Heart left ventricle (tissue), 16 donors: ENCODE measurements at places on chromosomes 6 and 20.
A peak's percentile ranks its signal among the peaks of the same experiment; 100 is the strongest.

DNA sequence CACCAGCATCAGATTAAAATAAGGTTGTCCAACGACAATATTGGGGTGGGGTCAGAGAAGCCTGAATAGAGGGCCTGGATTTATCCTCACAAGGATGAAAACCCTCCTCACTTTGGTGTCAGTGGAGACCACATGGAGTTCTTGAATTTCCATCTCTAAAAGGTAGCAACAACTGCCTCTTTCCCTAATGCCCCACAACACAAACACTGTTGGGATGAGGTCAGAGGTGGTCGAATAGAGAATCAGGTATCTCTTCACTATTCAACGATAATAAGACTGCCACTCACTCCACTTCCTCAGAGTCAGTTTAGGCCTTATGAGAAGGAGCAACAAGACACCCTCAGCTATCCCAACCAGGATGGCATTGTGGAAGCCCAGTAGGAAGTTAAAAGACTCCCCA is 596.1 kb downstream of the HTR1B start:
- DNase-seq = no peak
- no peaks in the 10 kb centered on the region for H3K36me3 ChIP-seq
- no peak overlapping the region for H3K4me3 ChIP-seq
- no peak overlapping the region for H3K27ac ChIP-seq

DNA sequence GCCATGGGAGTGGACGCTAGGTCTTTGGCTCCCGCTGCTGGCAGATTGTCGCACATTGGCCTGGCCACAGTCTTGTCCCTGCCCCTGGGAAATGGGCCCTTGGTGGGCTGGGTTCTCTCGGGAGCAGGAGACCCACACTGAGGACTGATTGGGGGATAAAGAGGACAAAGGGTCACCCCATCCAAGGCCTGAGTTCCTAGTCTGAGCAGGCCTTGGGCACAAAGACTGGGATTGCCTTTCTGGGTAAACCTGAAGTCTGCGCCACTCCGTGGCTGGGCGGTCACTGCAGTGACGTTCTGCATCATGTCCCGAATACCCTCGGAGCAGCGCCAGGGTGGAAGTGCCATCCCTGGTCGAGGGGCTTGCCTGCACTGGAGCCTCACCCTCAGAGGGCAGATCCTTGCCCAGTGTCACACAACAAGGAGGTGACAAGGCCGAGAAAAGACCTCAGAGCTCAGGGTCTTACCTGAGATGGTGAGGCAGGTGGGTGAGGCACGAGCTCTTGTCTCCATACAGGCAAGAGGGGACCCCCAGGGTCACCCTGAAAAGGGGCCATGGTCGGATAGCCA is 36.1 kb upstream of the ZBP1 start:
- H3K27me3 ChIP-seq = no peaks in the 10 kb centered on the region
- H3K4me1 ChIP-seq = peaks cover 20% of the 10 kb centered on the region
- no peak overlapping the region for H3K27ac ChIP-seq
- H3K4me3 ChIP-seq = no peak overlapping the region
- peaks cover 37% of the 10 kb centered on the region for H3K36me3 ChIP-seq

DNA sequence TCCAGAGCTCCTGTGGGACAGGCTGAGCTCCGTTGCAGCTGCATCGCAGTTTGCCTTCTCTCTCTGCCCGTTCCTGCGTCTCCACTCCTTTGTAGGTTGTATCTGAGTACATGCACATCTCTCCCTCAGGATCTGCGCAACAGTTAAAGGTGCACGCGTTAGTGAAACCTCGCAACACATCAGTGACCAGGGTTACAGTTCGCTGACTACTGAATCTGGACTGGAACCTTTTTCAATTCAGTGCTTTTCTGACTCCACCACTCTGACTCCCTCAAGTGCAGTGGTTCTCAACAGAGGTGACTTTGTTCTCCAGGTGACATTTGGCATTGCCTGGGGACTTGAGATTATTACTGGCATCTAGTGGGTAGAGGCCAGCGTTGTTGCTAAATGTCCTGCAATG is 44.0 kb downstream of the UST start:
- no peak overlapping the region for H3K27ac ChIP-seq
- H3K27me3 ChIP-seq = no peaks in the 10 kb centered on the region
- H3K36me3 ChIP-seq = no peaks in the 10 kb centered on the region

DNA sequence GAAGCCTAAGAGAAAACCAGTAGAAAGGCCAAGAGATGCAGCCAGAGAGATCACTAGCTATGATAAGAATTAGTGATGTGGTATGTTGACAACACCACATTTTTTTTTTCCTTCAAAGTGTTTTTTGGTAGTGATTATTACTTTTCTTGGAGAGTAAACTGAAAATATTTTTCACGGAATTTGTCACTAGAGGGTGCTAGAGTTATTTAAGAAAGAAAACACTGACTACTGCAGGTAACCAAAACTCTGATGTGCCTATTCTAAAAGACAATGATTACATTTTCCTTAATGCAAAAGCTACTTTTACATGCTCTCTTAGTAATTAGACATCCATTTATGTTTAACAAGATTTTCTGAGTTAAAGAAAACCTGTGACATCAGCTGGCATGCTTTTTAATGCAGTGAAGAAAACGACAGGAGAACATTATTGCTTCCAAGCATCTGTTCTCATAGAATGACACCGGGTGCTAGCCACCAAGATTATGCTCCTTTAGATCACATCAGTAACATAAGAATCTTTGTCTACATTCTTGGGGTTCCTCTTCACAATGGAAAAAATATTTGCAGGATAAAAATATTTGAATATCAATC is 28.8 kb downstream of the RWDD2A start:
- H3K27me3 ChIP-seq = no peaks in the 10 kb centered on the region
- H3K4me3 ChIP-seq = no peak overlapping the region
- H3K27ac ChIP-seq = no peak overlapping the region
- no peaks in the 10 kb centered on the region for H3K36me3 ChIP-seq

- H3K36me3 ChIP-seq = no peaks in the 10 kb centered on the region
- H3K27ac ChIP-seq = peak overlapping the region; percentile 61
- DNase-seq = no peak
- peaks cover 5% of the 10 kb centered on the region for H3K4me1 ChIP-seq
- no peaks in the 10 kb centered on the region for H3K27me3 ChIP-seq
- H3K4me3 ChIP-seq = no peak overlapping the region
Observed at GRCh38 chr20:10565191-10565921, 108.4 kb downstream of the JAG1 start.

DNA sequence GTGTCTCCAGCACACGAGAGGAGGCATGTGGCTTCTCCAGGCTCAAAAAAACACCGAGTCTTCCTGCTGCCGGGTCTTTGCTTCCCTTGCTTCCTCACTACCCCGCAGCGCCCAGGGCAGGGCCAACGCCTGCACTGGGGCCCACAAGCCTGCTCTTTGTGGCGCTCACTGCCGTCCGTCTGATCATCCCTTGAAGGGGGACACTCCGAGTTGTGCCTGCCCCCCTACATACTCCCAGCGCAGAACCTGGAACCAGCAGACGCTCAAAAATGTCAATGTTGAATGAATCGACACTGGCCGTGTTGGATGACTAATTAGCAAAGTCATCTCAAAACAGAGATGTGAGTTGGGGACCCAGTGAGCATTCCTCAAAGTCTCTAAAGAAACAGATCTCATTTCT is 8.1 kb upstream of the ARFGAP1 start:
- no peak overlapping the region for H3K27ac ChIP-seq
- DNase-seq = no peak
- H3K36me3 ChIP-seq = no peaks in the 10 kb centered on the region
- no peaks in the 10 kb centered on the region for H3K4me1 ChIP-seq
- no peak overlapping the region for H3K4me3 ChIP-seq

DNA sequence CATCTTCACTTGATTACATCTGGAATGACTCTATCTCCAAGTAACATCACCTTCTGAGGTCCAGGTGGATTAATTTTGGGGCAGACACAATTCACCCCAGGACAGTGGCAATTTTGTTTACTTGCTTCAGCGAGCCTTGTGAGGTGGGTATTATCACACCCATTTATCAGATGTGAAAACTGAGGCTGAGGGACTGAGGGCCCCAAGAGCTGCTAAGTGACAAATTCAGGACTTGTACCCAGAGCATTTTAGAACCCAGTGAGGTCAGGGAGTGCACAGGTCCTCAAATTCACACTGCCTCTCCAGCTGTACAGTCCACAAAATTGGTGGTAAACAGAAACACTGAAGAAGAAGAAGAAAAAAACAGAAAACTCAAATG is 125.2 kb upstream of the PMEPA1 start:
- H3K27me3 ChIP-seq = no peaks in the 10 kb centered on the region
- no peaks in the 10 kb centered on the region for H3K36me3 ChIP-seq
- no peak overlapping the region for H3K27ac ChIP-seq
- H3K4me3 ChIP-seq = no peak overlapping the region
- peaks cover 20% of the 10 kb centered on the region for H3K4me1 ChIP-seq

GRCh38 chr6:11120271-11121005 is 8.9 kb upstream of the ERVFRD-1 start:
- H3K4me3 ChIP-seq = no peak overlapping the region
- H3K27me3 ChIP-seq = no peaks in the 10 kb centered on the region
- no peaks in the 10 kb centered on the region for H3K36me3 ChIP-seq
- H3K4me1 ChIP-seq = peaks cover 28% of the 10 kb centered on the region
- DNase-seq = no peak

GRCh38 chr20:40863355-40863919 is 165.2 kb upstream of the TOP1 start:
- H3K27ac ChIP-seq = no peak overlapping the region
- H3K27me3 ChIP-seq = no peaks in the 10 kb centered on the region
- H3K36me3 ChIP-seq = no peaks in the 10 kb centered on the region
- H3K4me3 ChIP-seq = no peak overlapping the region
- DNase-seq = no peak
- no peaks in the 10 kb centered on the region for H3K4me1 ChIP-seq

GRCh38 chr20:3997446-3997845 is 17.9 kb downstream of the RNF24 start:
- no peaks in the 10 kb centered on the region for H3K36me3 ChIP-seq
- H3K27me3 ChIP-seq = no peaks in the 10 kb centered on the region
- H3K4me1 ChIP-seq = no peaks in the 10 kb centered on the region
- no peak overlapping the region for H3K4me3 ChIP-seq
- no peak overlapping the region for H3K27ac ChIP-seq

DNA sequence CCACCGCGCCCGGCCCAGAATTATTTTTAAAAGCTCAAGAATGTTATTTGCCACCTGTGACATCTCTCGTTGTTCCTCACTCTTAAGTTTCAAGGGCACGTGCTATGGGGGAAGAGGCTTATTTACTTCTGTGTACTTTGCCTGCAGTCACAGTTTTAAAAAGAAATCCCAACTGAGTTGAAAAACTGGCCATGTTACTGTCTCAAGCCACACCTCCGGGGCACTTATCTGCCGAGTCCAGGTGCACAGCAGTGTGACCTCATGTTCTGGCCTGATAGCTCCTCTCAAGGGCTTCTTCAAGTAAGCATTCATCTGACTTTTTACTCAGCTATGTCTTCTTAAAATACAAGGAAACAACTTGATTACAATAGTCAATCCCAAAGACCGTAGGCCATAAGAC is 34.5 kb downstream of the SHLD1 start:
- no peaks in the 10 kb centered on the region for H3K36me3 ChIP-seq
- H3K27me3 ChIP-seq = no peaks in the 10 kb centered on the region
- DNase-seq = no peak
- H3K4me3 ChIP-seq = no peak overlapping the region
- no peak overlapping the region for H3K27ac ChIP-seq

- H3K27ac ChIP-seq = peak overlapping the region; percentile 38
- DNase-seq = no peak
- no peak overlapping the region for H3K4me3 ChIP-seq
Observed at GRCh38 chr20:3687655-3688054, 5.8 kb upstream of the ADAM33 start.

DNA sequence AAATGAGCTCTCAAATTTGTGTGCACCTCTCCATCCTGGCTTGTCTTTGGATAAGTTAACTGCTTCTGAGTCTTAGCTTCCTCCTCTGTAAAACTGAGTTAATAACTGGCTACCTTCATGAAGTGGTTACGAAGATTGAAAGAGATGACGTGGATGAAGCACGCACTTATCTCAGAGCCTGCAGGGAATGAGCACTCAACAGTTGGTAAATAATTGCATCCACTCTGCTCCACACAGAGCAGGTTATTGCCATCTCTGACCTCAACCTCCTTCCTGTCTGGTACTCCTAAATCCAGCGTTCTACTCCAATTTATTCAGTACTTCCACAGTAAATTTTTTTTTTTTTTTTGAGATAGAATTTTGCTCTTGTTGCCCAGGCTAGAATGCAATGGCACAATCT is 6.9 kb downstream of the AURKA start:
- no peak overlapping the region for H3K27ac ChIP-seq
- H3K4me3 ChIP-seq = no peak overlapping the region
- no peaks in the 10 kb centered on the region for H3K36me3 ChIP-seq
- H3K4me1 ChIP-seq = no peaks in the 10 kb centered on the region
- DNase-seq = no peak
- H3K27me3 ChIP-seq = no peaks in the 10 kb centered on the region

DNA sequence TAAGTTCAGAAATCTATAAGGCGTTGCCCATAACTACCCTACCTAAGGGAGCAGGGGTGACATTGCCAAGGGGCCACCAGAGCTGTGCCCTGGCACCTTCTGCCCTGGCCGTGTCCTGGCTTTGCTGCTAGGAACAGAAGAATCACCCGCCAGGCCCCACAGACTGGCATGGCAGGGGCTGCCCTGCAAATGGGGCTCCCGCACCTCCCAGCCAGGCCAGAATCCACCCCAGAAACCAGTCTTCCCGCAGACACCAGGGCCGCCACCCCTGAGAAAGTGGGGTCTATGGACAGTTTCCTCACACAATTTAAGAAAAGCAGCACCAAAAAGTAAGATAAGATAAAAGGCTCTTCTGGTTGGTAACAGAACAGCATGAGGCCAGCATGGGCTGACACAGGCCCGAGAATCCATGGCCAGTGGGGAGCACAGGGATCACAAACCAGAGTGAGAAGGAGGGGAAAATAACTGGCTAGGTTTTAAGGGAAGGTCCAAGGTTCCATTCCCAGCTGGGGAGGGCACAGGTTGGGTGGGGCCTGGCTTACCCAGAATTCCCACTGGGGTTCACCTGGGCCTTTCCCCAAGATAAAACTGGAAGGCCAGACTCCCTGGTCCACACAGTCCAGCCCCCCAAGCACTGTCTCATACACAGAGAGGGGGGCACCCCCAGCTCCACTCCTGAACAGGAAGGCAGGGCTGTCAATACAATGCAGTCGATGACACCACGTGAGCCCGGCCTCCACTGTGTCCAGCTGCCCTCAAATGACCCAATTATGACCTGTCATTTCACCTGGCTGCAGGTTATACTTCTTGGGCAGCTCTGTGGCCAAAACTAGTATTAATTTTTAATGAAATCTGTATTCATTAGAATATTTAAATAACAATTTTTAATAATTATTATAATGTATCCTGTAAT is 59.4 kb downstream of the PYGB start:
- H3K27me3 ChIP-seq = no peaks in the 10 kb centered on the region
- no peak overlapping the region for H3K4me3 ChIP-seq
- peaks cover 25% of the 10 kb centered on the region for H3K4me1 ChIP-seq
- no peak overlapping the region for H3K27ac ChIP-seq
- DNase-seq = no peak

DNA sequence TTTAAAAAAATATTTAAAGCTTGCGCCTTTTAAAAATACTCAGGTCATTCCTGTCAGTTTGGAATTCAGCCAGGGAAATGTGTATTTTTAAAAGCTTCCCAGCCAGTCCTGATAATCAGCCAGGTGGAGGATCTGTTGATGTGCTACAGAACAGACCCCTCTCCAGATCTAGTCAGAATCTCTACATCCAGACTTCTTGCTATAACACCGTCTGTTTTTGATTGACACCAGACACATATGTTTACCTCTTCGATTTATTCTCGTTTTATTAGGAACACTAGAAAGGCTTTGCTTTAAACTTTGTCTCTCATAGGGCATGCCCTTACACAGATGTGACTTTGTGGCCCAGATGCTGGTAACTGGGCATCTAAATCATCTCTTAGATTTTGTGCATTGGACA is 11.7 kb downstream of the PARD6B start:
- no peak overlapping the region for H3K4me3 ChIP-seq
- no peak for DNase-seq
- no peaks in the 10 kb centered on the region for H3K36me3 ChIP-seq
- no peak overlapping the region for H3K27ac ChIP-seq
- no peaks in the 10 kb centered on the region for H3K27me3 ChIP-seq
